ENCODE measurements at places on chromosomes 13 and 19. TPM values are rescaled to one million over a fixed set of nuclear protein-coding genes. Genes with fewer than 3 reads are reported as not detected.

NLRP11 gene
- 2.4 TPM for total RNA-seq

APOC4 gene
- not detected for total RNA-seq

NCAN gene
- total RNA-seq, result not detected

KASH5 gene
- not detected for total RNA-seq

OVOL3 gene
- not detected for total RNA-seq

NOVA2 gene
- 0.10 TPM for total RNA-seq

LILRB1 gene
- total RNA-seq, result not detected

PSG7 gene
- 0.05 TPM for total RNA-seq

RNF17 gene
- total RNA-seq, result not detected

PRR22 gene
- total RNA-seq, result 0.07 TPM

MADCAM1 gene
- total RNA-seq, result not detected

ONECUT3 gene
- not detected for total RNA-seq

ZNF221 gene
- total RNA-seq, result 3.6 TPM

FFAR2 gene
- total RNA-seq, result not detected

ELSPBP1 gene
- 24.4 TPM for total RNA-seq

PRKCG gene
- total RNA-seq, result not detected

PLVAP gene
- total RNA-seq, result not detected

ZNF497 gene
- 1.5 TPM for total RNA-seq

ZNF439 gene
- 18.3 TPM for total RNA-seq

KCNK6 gene
- total RNA-seq, result 0.91 TPM

EBI3 gene
- total RNA-seq, result 2.7 TPM

NKPD1 gene
- not detected for total RNA-seq

RGCC gene
- total RNA-seq, result 2.3 TPM

ANGPTL8 gene
- total RNA-seq, result not detected

CDC42EP5 gene
- total RNA-seq, result 0.25 TPM

DPF1 gene
- 8.3 TPM for total RNA-seq

SCEL gene
- not detected for total RNA-seq

KLK15 gene
- total RNA-seq, result not detected

OBI1 gene
- total RNA-seq, result 20.6 TPM

NUP62 gene
- 70.5 TPM for total RNA-seq

NMRK2 gene
- total RNA-seq, result not detected

MZF1 gene
- 10.3 TPM for total RNA-seq

PSG6 gene
- total RNA-seq, result 0.89 TPM

ZNF540 gene
- not detected for total RNA-seq

VN1R2 gene
- not detected for total RNA-seq
